ENCODE measurements at places on chromosomes 12 and 14.

GRCh38 chr12:81079280-81080076, 1.6 kb downstream of the ACSS3 start:
- DNase-seq = no peak

DNA sequence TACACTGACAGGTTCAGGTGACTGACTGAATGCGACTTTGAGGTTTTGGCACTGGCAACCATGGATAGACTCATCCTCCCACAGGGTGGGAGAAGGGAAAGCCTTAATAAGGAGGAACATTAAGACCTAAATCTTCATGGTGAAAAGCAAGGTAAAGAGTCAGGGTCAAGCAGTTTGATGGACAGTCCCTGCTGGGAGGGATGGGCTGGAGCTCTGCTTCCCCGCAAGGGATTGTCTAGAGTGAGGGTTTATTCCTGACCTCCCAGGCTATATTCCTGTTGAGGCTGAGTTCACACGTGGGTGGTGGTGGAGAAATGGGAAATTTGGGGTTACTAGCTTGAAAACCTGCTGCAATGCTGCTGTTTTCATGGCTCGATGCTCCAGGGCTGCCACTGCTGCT, 9.4 kb upstream of the STAC3 start:
- DNase-seq = no peak

DNA sequence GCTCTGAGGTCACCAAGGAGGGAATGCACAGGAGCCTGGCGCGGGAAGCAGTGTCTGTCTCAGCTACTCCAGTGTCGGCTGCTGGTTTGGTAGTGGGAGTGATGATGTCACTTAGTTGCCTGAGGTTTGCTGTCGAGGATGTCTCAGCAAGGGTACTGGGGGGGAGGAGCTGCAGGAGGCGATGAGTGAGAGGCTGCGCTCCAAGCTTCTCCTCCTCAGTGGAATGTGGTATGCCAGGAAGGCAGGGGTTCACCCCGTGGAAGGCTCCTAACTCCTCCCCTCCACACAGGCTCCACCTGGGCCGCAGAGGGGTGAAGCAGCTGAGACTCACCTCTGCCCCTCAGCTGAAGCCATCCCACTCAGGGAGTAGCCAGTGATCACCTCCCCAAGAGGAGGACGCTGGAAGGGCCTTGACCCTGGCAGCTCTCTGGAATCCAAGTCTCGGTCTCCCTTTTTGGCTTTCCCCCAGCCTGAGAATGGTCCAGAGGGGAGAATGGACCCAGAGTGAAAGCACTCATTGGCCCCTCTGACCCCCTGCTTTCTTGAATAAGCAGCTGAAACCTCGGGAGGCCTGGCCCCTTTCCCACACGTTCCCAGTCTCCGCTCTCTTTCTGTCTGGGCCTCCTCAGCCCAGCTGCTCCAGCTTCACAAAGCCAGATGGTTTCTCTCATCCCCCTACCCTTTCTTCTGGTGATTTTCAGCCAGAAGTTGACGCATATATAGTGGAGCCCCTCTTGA, 178.9 kb upstream of the FKBP4 start:
- no peak for DNase-seq

DNA sequence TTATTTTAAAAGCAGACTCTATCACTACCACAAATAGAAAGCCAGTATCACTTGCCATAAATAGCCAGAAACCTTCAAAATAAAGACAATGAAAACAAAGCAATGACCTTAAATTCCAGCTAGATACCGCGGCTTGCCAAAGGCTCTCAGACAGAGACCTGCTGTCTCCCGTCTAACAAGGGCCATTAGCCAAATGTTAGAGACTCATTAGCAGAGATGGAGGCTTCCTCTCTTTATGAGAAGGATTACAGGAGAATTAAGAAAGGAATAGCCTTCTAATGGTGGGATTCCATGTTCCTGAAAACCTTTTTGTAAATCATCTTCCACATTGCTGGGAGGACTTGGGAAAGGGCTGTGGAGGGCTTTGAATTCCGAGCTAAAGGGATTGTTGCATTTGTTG, 206.7 kb downstream of the AACS start:
- DNase-seq = no peak

DNA sequence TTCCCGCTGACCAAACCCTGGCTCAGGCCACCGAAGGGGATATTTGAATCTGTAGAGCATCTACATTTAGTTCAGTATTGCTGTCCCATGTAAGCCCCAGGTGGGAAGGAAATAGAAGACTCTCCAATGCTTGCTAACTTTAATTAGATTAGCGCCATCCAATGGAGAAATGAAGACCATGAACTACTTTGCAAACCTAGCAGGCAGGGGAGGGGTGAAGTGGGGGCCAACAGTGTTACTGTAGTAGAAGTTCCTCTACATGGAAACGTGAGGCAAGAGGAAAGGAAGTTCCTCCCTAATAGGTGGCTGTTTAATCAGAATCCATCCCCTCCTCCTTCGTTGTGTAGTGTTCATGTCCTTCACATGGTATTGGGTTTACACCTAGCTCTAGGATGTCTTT, 9.3 kb upstream of the DENND5B start:
- DNase-seq = no peak

GRCh38 chr12:78863482-78864402, 832 bp upstream of the SYT1 start:
- DNase-seq = no peak

GRCh38 chr12:24705741-24706358, 243.1 kb downstream of the BCAT1 start:
- no peak for DNase-seq
